ENCODE measurements at places on chromosomes 6 and 20.
A peak's percentile ranks its signal among the peaks of the same experiment; 100 is the strongest.

GRCh38 chr6:108568101-108568500 is 7.4 kb downstream of the FOXO3 start:
- no peak for DNase-seq

- DNase-seq, result no peak
Observed at GRCh38 chr20:363319-364078, 16.6 kb downstream of the NRSN2 start.

DNA sequence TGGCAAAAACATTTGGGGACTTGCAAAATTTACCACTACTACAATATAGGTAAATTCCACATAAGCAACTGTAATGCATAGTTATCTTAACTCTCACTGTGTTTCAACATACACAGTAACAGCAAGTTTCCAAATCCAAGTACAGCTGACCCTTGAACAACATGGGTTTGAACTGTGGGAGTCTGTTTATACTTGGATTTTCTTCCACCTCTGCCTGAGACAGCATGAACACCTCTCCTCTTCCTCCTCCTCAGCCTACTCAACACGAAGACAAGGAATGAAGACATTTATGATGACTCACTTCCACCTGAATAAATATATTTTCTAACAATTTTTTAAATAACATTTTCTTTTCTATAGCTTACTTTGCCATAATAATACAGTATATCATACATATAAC is 25.6 kb downstream of the MAN1A1 start:
- no peak for DNase-seq

DNA sequence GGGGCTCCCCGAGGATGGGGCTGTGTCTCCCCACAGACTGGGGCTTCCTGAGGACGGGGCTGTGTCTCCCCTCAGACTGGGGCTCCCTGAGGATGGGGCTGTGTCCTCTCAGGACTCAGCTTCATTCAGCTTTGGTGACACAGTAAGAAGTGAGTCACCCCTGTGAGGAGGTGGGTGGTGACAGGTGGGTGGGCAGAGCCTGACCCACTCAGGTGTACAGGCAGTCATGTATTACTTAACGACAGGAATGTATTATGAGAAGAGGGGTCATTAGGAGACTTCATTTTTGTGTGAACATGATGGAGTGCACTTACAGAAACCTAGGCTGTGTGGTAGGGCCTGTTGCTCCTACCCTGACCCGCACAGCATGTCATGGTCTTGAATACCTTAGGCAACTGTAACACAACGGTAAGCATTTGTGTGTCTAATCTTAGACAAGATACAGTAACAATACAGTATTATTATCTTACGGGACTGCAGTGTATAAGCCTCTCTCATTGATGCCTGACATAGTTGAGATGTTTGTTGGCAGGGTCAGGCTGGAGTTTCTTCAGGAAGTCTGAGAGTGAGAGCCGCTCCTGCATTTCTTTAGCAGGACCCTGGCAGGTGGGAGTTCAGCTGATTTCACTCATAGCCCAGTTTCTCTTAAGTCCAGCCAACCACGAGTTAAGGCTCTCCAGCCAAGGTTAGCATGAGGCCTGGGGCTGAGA is 10.9 kb upstream of the PGC start:
- DNase-seq, result no peak

DNA sequence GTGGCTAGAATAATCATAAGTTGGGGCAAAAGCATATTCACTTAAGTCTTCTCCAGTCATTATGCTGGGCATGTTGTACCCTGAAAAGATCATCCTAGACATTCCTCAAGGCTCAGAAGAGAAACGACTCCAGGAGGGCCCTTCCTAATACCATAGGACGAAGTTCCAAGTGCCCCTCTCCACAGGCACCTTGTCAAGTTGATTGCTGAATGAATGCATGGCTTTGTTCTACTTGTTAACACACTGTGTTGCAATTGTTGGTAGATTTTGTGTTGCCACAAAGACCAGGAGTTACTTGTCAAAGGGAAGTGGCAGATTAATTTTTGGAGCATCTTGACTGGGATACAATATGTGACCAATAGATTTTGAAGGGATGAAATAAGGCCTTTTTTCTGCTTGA is 194.3 kb upstream of the SMLR1 start:
- DNase-seq, result no peak

- DNase-seq, result no peak
Observed at GRCh38 chr6:21437581-21437980, 156.0 kb upstream of the SOX4 start.

DNA sequence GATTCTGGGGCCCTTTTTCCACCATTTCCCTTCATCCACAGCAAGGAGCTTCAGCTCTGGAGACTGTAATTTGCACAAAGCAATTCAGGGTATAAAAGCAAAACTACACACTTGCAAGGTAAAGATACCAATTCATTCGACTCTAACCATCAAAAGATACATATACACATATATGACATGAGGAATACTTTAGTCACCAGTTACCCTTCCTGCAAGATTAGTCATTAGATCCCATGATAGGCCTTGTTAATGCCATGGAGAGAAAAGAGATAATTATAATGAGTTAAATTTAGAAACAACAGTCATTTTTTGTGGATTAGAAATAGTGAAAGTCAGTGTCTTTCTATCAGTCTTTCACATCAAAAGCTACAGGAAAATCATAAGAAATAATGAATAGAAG is 204.2 kb downstream of the KCNQ5 start:
- DNase-seq, result no peak

DNA sequence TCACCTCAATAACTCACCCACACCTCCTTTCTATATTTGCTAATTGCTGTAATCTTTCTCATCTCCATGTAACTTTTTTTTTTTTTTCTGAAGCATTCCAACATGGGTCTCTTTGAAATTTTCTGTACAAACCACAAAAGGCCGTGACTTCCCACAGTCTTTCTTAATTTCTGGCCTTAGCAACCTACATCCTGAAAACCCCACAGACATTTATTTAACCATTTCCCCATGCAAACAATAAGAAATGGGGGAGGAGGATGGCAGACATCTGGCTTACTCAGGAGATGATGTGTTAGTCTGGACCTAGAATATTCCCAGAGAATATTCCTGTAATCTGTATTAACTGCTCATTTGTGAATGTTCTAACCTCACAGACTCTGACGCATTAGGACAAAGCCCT is 57.6 kb downstream of the MEP1A start:
- no peak for DNase-seq

DNA sequence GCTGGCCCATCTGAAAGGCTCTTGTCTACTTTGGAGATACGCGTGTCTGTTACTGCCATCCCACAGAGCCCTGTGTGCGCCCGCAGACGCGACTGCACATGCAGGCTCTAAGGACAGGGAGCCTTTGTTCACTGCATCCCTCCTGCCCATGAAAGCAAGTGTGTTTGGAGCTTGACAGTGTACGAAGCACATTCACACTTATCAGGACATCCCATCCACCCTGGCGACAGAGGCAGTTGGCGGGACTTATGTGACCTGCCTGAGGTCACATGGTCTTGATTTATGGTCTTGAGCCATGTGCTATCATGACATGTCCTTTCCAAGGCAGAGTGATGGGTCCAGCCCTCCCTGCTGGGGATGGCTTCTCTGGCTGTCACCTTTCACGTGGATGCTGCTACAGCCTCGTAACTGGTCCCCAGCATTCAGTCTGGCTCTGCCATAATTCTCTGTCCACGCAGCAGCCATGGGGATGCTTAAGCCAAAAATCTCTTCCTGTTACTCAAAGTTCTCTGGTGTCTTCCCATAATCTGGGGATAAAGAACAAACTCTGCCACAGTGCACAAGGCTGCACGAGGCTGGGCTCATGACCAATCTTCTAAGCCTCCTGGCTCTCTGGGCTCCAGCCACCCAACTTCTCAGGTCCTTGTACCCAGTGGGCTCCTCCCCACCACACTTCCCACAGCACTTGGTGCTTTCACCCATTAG is 36.3 kb upstream of the FAM83D start:
- DNase-seq, result no peak

- no peak for DNase-seq
Observed at GRCh38 chr6:30329331-30329730, 2.6 kb downstream of the TRIM39 start.

GRCh38 chr6:170160628-170161611 is 130.0 kb downstream of the DLL1 start:
- no peak for DNase-seq

DNA sequence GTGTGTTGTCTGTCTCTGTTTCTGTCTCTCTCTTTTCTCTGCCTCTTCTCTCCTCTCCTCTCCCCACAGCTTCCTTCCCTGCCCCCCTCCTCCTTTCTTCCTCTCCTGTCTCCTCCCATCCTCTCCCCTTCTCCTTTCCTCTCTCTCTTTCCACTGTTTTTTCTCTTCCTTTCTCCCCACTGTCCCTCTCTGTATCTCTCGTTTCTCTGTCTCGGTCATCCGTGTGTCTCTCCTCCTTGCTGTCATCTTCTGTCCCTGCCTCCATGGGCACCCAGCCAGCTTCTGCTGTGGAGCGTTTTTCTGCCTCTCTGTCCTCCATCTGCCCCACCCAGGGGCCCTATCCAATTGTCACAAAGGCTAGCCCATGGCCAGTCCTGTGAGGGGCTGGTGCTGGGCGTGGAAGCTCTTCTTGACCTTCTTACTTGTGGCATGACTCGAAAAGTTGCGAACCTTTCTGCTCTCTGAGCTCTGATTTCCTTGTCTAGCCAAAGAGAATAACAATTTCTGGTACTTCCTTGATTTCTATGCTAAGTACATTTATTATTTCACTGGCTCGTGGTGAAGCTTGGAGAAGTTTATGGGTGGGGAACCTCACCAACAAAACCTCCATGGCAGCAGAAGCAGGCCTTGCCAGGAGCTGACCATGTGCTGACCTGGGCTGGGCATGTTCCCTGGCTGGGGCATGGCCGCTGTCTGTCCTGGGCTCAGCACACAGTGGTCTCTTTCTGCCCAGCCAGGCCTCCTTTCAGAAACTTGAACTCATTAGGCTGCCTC is 69.3 kb downstream of the CEBPB start:
- no peak for DNase-seq

DNA sequence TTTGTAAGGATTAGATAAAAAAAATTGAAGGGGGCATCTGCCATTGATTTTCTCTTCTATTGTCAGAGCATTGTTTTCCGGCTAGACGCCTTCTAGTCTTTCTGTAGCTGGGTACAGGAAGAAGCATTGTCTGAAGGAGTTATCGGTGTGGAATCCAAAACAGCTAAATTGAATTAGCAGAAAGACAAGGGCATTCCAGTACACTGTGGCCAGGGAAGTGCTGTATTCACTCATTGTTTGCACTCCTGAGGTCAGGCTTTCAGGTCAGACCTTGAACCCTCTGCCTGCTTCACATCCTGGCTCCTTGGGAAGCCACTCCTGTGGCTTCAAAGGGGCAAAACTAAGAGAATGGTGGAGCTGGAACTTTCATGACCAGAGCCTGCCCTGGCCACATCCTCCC is 81.1 kb upstream of the SNAP25 start:
- no peak for DNase-seq

DNA sequence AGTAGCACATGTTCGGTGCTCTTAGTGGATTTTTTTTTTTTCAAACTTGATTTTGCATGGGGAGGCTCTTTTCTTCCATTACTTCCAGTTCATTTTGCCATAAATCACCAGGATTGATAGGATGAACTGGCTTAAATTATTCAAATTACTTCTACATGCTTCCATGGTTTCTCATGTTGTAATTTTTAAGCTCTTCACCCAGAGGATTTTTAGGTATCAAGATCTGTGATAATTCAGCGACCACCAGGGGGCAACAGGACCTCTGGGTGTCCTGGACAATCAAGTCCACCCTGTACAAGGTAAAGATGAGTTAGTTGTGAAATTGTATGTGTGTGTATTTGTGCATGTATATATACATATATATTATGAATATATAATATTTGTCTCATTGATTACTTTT is 4.2 kb upstream of the EPHA7 start:
- DNase-seq, result no peak

- peak; percentile 4 for DNase-seq
Observed at GRCh38 chr6:137155830-137156229, 17.6 kb downstream of the IL22RA2 start.

Measured in CD4-positive, alpha-beta T cell treated with Interleukin-17A for 4 hours (primary cell).